CD14-positive monocyte (primary cell): ENCODE measurements at places on chromosomes 13 and 19. TPM values are rescaled to one million over a fixed set of nuclear protein-coding genes. Genes with fewer than 3 reads are reported as not detected.

Gene DCT
- polyA plus RNA-seq = not detected

Gene ZNF493
- 1.6 and 3.5 TPM in 2 replicates for polyA plus RNA-seq

Gene CACNG8
- polyA plus RNA-seq = 0.04 and 0.05 TPM in 2 replicates

Gene PBX4
- polyA plus RNA-seq = not detected

Gene ATXN8OS
- not detected for polyA plus RNA-seq

Gene ZNF154
- polyA plus RNA-seq = not detected

Gene KLK8
- not detected for polyA plus RNA-seq

Gene FXYD3
- not detected for polyA plus RNA-seq

Gene OLFM4
- not detected for polyA plus RNA-seq

Gene CCDC70
- not detected in 2 replicates for polyA plus RNA-seq

GRCh38 chr19:49752701-49753100 is 10.4 kb downstream of the TSKS start:
- DNase-seq = no peak
- no peaks in the 10 kb centered on the region for H3K27me3 ChIP-seq
- H3K4me3 ChIP-seq = no peak overlapping the region
- no peak overlapping the region for H3K27ac ChIP-seq
- H3K36me3 ChIP-seq = no peaks in the 10 kb centered on the region
- H3K4me1 ChIP-seq = no peaks in the 10 kb centered on the region

- H3K36me3 ChIP-seq = peaks cover 63% of the 10 kb centered on the region
These were observed 5.6 kb downstream of the NAPA start for GRCh38 chr19:47509170-47509847.

GRCh38 chr13:26327940-26328725 is 74.2 kb downstream of the CDK8 start:
- no peak for DNase-seq
- H3K27ac ChIP-seq = no peak overlapping the region
- no peak overlapping the region for H3K4me3 ChIP-seq
- H3K27me3 ChIP-seq = no peaks in the 10 kb centered on the region
- H3K36me3 ChIP-seq = no peaks in the 10 kb centered on the region

GRCh38 chr19:5054551-5055456 is 85.9 kb downstream of the KDM4B start:
- H3K27ac ChIP-seq = no peak overlapping the region
- H3K4me1 ChIP-seq = no peaks in the 10 kb centered on the region
- no peaks in the 10 kb centered on the region for H3K27me3 ChIP-seq
- H3K4me3 ChIP-seq = no peak overlapping the region

- H3K4me1 ChIP-seq = no peaks in the 10 kb centered on the region
- H3K4me3 ChIP-seq = no peak overlapping the region
- DNase-seq = no peak
- no peaks in the 10 kb centered on the region for H3K36me3 ChIP-seq
- H3K27me3 ChIP-seq = no peaks in the 10 kb centered on the region
These were observed 64.5 kb downstream of the CEBPG start for GRCh38 chr19:33437821-33438671.

DNA sequence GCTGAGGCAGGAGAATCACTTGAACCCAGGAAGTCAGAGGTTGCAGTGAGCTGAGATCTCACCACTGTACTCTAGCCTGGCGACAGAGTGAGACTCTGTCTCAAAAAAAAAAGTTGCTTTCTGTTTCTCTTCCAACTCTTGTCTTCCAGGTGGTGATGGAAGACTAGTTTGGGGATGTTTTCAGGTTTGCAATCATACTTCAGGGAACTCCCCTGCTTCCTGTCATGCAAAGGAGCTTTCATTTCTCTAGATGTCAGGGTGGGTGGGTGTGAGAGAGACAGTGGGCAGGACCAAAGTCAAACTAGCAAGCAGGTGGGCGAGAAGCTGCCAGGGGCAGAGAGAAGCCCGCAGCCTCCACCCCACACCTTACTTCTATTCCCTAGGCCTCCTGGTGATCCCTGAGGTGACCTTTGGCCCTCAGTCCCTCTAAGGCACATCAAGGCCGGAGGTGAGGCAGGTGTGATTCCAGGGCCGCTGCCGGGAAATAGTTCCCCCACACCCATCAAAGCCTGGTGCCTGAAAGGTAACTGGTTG is 25.7 kb downstream of the CCNE1 start:
- H3K4me3 ChIP-seq = no peak overlapping the region
- peaks cover 3% of the 10 kb centered on the region for H3K4me1 ChIP-seq
- no peak overlapping the region for H3K27ac ChIP-seq

DNA sequence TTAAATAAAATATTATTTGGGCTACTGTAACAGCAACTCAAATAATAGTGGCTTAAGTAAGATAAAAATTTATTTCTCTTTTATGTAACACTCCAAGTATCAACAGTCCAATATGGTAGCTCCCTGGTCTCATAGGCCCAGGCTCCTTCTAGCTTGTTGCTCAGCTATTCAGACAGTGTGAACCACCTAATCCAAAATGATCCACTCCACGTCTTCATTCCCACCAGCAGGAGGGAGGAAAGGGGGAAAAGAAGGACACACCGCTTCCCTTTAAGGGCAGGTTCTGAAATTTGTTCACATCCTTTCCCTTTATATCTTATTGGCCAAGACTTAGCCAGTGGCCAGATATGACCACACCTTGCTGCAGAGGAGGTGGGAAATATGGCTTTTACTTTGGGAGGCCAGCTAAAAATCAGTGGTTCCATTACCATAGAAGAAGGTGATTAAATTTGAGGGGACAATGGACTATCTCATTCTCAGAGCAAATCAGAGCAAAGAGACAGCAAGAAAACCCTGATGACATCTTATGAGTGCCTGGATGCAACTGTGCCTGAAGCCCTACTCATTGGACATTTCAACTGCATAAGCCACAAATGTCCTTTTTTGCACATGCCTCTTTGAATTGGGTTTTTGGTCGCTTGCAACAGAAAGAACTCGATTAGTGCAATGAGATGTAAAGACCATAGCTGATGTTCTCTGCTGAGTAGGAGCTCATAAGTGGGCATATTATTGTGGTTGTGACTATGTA is 7.0 kb upstream of the EPOR start:
- H3K27me3 ChIP-seq = no peaks in the 10 kb centered on the region
- no peaks in the 10 kb centered on the region for H3K36me3 ChIP-seq
- no peak overlapping the region for H3K27ac ChIP-seq
- H3K4me1 ChIP-seq = peaks cover 15% of the 10 kb centered on the region
- DNase-seq = no peak

DNA sequence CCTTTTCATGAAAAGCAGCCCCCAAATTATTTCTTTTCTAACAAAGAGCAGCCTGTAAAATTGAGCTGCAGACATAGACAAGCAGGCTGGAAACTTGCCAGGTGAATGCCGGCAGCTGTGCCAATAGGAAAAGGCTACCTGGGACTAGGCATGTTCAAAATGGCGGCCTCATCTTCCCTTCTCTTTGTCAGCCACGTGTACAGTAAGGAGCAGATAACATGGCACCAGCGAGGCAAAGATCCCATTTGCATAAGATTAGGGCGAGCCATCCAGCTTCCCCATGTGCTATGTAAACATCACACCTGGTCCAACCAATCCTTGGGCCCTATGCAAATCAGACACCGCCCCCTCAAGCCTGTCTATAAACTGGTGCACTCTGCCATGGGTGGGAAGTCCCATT is 31.2 kb upstream of the CACNA1A start:
- H3K36me3 ChIP-seq = no peaks in the 10 kb centered on the region
- no peak overlapping the region for H3K4me3 ChIP-seq
- H3K27me3 ChIP-seq = no peaks in the 10 kb centered on the region
- DNase-seq = no peak
- no peaks in the 10 kb centered on the region for H3K4me1 ChIP-seq
- H3K27ac ChIP-seq = no peak overlapping the region

DNA sequence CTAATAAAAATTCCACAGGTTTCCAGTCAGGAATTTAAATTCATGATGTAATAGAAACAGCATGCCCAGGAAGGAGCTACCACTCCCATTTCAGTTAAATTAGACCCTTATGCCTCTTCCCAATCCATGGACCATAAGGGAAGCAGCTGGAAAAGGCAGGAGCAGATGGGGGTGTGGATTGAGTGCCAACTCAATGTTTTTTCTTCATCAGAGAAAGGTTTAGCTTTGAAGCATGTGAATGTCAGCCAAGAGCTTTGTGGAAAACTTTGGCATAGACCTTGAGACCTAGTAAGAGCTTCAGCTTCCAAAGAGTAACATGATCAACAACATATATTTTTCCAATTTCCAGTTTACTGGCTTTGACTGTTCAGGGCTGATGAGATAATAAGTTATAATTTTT is 2139.9 kb downstream of the PCDH9 start:
- DNase-seq = no peak
- H3K27ac ChIP-seq = no peak overlapping the region
- no peaks in the 10 kb centered on the region for H3K36me3 ChIP-seq
- no peaks in the 10 kb centered on the region for H3K4me1 ChIP-seq
- H3K27me3 ChIP-seq = no peaks in the 10 kb centered on the region

GRCh38 chr13:19072543-19072942 is 109.1 kb downstream of the TUBA3C start:
- no peaks in the 10 kb centered on the region for H3K27me3 ChIP-seq
- no peak overlapping the region for H3K27ac ChIP-seq
- no peaks in the 10 kb centered on the region for H3K4me1 ChIP-seq
- H3K36me3 ChIP-seq = no peaks in the 10 kb centered on the region

DNA sequence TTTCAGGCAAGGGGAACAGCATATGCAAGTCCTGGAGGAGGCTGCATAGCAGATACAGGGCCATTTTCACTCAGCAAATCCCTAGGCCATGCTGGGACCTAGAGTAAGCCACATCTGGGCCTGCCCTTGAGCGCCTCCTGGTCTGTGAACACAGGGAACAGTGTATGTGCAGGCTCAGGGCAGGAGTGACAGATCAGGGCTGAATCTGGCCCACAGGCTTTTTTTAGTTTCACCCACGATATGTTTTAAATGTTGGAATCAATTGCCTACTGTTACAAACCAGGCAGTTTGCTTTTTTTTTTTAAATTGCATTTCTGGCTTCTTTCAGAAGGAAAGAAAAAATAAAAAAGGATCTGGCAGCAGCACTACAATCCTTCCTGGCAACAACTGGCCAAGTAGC is 1.5 kb upstream of the TMEM145 start:
- H3K4me1 ChIP-seq = peaks cover 19% of the 10 kb centered on the region
- peaks cover 16% of the 10 kb centered on the region for H3K27me3 ChIP-seq
- H3K36me3 ChIP-seq = no peaks in the 10 kb centered on the region
- no peak overlapping the region for H3K4me3 ChIP-seq
- H3K27ac ChIP-seq = no peak overlapping the region
- no peak for DNase-seq

GRCh38 chr13:112809332-112810315 is 119.8 kb downstream of the ATP11A start:
- no peaks in the 10 kb centered on the region for H3K4me1 ChIP-seq
- H3K36me3 ChIP-seq = peaks cover 79% of the 10 kb centered on the region

- H3K4me1 ChIP-seq = no peaks in the 10 kb centered on the region
- H3K27me3 ChIP-seq = no peaks in the 10 kb centered on the region
- no peak overlapping the region for H3K27ac ChIP-seq
- no peak overlapping the region for H3K4me3 ChIP-seq
These were observed 726.0 kb downstream of the DIAPH3 start for GRCh38 chr13:59437544-59438301.

DNA sequence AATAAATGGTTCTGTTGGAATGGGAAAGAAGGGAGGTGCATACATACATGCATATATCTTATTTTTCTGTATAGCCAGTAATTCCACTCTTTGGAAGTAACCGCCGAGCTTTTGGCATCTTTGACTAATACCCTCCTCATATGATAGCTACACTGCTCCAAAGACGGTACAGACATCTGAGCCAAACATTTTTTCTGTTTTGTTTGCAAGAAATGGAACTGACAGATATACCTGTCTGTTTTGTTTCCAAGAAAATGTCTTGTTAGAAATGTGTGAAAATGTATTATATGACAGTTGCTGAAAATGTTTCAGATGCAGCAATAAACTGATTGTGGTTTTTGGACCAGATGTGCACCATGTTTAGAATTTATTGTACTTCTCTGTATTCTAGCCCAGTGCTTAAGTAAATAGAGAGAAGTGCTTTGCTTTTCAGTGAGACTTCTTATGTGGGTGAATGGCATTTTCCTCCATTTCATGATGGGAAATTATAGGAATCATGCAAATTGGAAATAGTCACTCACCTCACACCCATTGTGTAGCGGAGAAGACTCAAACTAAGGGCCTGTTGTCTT is 396.9 kb downstream of the KCNRG start:
- no peaks in the 10 kb centered on the region for H3K36me3 ChIP-seq
- no peaks in the 10 kb centered on the region for H3K27me3 ChIP-seq
- no peak overlapping the region for H3K4me3 ChIP-seq

DNA sequence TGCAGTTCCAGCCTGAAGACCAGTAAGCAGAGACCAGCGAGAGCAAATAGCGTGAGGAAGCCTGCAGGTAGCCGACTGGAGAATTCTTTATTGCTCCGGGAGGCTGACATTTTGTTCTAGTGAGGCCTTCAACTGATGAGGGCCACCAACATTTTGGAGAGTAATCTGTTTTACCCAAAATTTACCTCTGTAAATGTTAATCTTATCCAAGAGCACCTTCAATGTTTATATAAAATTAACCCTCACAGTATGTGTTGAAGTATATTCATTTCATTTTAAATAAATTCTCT is 546.4 kb upstream of the SLITRK5 start:
- no peaks in the 10 kb centered on the region for H3K27me3 ChIP-seq

DNA sequence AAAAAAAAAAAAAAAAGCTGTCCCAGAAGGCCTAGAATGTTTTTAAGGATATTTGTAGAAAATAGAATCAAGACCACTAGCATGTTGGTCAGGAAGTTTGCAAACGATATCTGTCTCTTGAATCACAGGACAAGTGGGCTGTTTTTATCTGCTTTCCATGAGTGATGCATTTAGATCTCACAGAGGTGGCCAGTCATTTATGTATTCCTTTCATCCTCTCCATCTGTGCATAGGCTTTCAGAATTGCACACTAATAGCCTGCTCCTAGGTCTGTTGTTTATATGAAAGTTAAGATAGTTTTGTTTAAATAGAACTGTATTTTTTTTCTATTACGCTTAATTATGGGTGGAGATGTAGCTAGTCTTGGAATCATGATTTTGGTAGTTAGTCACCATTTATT is 289.5 kb downstream of the SHISA2 start:
- no peaks in the 10 kb centered on the region for H3K4me1 ChIP-seq
- H3K27ac ChIP-seq = no peak overlapping the region
- no peak overlapping the region for H3K4me3 ChIP-seq
- DNase-seq = no peak
- H3K36me3 ChIP-seq = no peaks in the 10 kb centered on the region

DNA sequence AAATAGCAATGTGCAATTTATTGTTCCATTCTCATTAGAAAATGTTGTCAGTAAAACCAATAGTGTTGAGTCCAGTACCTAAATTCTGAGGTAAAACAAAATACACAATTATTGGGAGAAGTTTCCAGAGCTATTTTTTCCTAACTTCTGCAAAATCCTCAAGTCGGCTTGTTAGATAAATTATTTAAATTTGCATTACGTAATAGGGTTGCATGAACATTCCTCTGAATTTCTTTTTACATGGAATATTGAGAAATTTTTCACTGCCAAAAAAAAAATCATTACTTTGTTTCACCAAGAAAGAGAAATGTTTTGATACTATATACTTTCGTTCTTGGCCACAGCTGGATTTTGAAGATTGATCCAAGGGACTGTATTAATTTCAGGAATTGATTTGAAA is 1.5 kb downstream of the ZNF507 start:
- DNase-seq = no peak
- no peak overlapping the region for H3K27ac ChIP-seq
- no peak overlapping the region for H3K4me3 ChIP-seq
- H3K36me3 ChIP-seq = no peaks in the 10 kb centered on the region
- peaks cover 94% of the 10 kb centered on the region for H3K27me3 ChIP-seq
- peaks cover 14% of the 10 kb centered on the region for H3K4me1 ChIP-seq

GRCh38 chr19:14889994-14890642 is 4.2 kb upstream of the OR7A17 start:
- H3K27me3 ChIP-seq = no peaks in the 10 kb centered on the region
- DNase-seq = no peak
- H3K4me3 ChIP-seq = no peak overlapping the region
- H3K27ac ChIP-seq = no peak overlapping the region

GRCh38 chr19:46022431-46023310 is at the start of gene PGLYRP1:
Gene PGLYRP1 (minus strand): TSS chr19:46023053. CDS start chr19:46023021, 32 bp downstream.
- no peak within 1 kb of the TSS for H3K4me3 ChIP-seq
- DNase-seq = no peak
- peaks cover 37% of the 10 kb centered on the region for H3K27me3 ChIP-seq
- no peaks in the 10 kb centered on the region for H3K36me3 ChIP-seq
